CD4-positive, alpha-beta T cell treated with Interleukin-6 at 100 ng/mL for 8 hours (primary cell): ENCODE measurements at places on chromosomes 2 and 18.
A peak's percentile ranks its signal among the peaks of the same experiment; 100 is the strongest.

DNA sequence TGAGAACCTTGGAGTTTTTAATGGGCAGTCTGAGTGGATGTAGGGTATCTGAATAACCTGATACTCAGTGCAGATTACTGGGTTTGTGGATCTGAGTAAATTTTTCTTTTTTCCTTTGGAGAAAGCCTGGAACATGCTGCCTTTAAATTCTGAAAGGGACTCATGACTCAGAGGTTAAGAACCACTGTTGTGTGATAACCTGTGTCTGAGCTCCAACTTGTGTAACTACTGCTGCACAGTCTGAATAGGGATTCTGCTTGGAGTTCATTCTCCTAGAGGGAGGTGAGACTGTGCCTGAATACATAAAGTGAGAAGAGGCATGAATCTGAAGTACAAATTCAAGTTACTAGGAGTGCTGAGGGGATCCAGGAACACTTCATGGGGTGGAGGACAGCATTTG lies 36.2 kb downstream of the KDM3A start:
- no peak for DNase-seq

DNA sequence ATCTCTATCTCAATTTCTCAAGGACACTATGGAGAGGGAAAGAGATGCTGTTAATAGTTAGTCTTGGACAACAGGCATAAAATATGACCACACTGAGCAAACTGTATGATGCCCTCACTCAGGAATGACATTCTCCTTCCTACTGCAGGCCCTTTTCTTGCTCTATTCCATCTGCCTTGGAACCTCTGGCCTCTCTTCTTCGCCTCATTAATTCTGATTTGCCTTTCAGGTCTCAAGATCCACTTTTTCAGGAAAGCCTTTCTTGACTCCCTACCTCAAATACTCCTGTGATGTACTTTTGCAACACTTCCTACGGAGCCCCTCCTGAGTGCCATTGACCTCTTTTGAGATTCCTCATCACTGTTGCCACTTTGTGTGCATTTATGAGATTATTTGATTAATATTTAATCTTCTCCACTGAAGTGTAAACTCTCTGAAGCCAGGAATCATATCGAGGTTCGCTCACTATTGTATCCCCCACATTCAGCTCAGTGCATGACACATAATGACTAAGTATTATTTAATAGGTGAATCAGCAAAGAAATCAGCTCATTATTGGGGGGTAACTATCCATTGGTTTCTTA lies 21.3 kb upstream of the SPP2 start:
- DNase-seq = no peak

DNA sequence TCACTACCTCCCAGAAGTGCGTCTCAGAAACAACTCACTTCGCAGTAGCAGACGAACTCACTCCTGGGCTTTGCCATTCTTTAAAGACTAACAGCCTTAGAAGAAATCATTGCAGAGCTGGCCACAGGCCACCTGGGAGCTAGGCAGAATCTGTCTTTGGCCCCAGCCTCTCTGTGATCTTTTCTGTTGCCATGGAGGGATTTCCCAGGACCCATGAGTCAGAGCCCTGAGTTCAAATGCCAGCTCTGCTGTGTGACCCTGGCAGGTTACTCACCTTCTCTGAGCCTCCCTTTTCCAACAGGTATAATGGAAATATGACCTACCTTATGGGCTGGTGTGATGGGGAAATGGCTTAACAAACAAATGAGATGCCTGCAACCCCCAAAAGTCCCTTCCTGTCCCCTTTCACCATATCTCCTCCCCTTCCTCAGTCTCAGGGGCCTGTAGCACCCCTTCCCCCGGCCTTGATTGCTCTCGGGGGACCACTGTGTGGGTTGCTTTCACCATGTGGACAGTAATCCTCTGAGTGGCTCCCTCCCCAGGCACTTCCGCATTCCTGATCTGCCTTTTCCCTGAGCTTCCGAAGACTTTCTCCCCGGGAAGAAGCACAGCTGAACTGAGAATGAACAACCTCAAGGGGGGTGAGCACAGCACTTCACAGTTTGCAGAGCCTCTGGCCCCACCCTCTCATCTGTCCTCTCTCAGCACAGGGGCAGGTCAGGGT lies 34.0 kb upstream of the SLC66A3 start:
- DNase-seq = no peak

DNA sequence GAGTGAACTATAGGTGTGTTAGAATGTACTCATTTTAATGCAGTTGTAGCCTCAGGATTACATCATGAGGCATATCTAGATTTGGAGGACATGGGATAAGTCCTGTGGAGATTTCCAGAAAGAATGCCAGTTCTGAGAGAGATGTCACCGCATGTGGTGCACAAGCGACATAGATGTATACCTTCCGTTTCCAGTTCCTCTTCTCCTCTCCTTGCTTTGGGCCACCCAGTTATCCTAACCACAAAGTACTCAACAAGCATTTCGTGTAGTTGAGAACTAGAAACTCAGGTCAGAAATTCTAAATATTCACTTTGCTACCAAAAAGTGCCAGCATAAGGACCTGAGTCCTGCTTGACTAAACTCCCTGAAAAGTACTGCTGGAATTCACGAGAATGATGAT lies 66.5 kb downstream of the KCTD18 start:
- no peak for DNase-seq

- no peak for DNase-seq
These were observed 22.2 kb downstream of the METAP1D start for GRCh38 chr2:172021955-172022354.

- no peak for DNase-seq
These were observed 132.8 kb downstream of the UPP2 start for GRCh38 chr2:158234497-158234896.

GRCh38 chr2:132703396-132703795 lies 33.4 kb upstream of the LYPD1 start:
- no peak for DNase-seq

DNA sequence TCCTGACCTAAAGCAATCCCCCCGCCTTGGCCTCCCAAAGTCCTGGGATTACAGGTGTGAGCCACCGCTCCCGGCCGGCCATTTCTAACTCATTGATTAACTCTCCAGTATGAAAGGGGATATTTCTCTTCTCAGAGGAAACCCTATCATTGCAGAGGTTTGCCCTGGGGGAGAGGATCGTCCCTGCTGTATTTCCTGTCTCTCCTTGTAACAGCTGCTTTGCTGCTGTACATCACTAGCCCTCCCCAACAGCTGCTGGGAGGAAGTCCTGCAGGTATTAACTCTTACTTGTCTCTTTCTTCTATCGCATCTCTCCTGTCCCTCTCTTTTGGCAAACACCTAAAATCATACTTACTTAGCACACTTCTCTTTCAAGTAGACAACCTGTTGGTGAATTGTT lies 219.0 kb upstream of the DSEL start:
- DNase-seq = no peak

DNA sequence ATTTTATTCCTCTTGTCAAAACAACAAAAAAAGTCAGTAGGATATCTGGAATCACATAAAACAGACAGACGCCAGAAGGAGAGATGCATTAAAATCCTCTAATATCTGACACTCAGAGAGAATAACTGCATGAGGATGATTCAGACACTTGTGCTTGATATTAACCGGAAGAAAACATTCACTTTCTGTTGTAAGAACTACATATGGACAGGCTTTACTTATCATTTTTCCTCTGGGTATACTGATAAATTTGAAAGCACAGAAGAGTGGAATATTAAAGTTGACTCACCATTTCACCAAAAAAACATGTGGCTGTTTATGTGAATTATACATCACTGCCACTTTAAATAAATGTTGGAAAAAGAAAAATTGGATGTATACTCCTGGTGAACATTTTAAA lies 589.1 kb upstream of the CDH2 start:
- DNase-seq = no peak

DNA sequence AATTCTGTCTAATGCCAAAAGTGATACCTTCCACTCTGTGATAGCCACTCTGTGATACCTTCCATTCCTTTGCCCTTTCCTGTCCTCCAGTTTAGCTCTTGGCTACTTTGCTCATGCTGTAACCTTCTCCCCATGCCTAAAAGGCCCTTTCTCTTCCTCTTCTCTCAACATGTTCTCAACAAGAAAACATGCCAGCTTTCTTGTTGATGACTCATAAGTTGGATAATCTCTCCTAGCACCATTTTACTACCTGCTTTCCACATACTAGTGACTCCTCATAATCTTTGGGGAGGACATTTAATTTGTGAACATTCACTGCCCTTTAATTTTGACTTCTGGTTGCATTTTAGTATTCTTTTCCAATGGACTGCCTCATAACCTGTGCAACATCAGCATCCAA lies 55.9 kb upstream of the NT5C1B start:
- no peak for DNase-seq

DNA sequence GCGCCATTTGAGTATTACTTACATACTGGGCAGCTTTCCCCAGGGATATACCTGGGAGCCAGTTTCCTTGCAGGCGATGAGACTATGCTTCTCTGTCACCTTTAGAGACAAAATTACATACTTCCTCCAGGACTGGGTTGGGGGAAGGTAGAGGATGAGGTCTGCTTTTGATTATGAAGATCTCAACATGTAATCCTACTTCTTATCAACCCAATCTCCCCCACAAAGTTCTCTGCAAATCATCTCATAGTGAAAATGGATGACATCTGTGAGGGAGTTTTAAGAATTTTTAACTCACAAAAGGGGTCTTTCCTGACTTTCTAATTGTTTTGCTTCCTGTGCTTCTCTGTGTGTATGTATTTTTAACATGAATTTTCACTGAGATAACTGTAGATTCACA lies 81.9 kb downstream of the TMEM131 start:
- no peak for DNase-seq

DNA sequence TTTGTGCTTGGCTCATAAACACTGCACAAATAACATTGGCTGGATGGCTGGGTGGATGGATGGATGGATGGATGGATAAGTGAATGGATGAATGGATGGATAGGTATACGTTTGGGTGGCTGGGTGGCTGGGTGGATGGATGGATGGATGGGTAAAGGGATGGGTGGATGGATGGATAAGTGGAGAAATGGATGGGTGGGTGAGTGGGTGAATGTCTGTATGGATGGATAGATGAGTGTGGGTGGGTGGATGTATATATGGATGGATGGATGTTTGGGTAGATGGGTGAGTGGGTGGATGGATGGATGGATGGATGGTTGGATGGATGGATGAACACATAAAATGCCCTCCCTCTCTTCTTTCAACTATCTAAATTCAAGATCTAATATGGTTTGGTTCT lies 38.1 kb downstream of the KCNF1 start:
- DNase-seq = no peak

DNA sequence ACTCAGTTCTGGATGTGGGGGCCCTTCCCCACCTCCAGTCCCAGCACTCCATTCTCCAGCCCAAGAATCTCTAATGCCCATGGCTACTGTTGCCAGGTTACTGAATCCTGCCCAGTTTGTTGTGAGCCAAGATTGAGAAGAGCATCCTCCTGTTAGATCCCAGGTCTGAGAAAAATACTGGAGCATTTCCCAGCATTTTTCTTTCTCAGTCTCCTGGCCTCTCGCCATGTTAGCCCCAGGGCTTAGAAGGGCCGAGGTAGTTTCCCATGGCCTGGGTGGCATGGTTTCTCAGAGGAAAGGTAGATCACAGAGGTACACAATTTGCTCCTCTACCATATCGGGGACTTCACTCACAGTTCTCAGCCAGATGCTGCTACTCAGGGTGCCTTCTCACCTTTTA lies 135.7 kb downstream of the OTX1 start:
- DNase-seq = no peak

DNA sequence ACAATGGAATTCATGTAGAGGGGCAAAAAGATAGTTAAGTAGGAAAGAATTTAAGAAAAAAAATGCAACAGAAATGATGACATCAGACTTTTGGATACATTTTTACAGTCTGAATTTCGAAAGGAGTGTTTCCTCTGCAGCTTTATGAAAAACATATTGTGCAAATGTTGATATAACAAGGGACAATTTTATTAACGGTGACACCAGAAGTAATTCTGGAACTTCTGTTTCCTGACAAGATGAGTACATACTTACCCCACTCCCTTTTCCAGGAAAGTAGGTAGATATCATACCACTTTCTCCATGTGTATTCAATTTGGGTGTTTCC lies 369.6 kb downstream of the FBXO15 start:
- DNase-seq = no peak

DNA sequence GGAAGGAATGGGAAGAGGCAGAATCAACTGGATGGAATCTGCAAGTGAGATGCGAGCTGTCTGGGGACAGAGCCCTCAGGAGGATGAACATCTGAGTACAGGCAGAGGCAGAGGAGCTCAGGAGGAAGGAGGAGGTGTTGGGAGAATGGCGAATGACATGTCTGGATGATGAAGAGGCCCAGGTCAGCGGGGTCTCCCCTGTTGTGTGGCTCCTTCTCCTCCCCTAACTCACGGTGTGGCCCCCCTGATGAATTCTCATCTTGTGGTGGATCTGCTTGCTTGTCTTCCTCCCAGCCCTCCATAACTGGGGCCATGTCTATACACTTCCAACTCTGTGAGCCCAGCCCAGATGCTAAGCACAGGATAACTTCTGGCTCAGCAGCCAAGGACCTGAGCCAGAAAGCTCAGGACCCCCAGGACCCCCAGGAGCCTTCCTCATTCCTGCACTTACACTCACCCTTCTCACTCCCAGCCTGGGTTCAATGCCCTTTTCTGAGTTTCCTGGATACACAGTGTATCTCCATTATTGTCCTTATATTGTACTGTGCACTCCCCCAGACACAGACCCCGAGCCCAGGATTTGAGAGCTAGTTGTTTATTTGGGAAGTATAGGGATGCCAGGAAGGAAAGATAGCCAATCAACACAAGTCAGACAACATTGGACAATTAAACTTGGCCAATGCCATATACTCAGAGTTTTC lies 678.6 kb upstream of the HS6ST1 start:
- DNase-seq = no peak

- no peak for DNase-seq
These were observed 68.3 kb downstream of the CD28 start for GRCh38 chr2:203774760-203775159.

GRCh38 chr2:127526132-127527000 lies at the start of gene IWS1:
Gene IWS1 (minus strand): TSS chr2:127526489. CDS start chr2:127526208, 281 bp downstream.
- DNase-seq = peak; percentile 91
